Naive B cell (primary cell): ENCODE measurements at places on chromosomes 7 and 10.

- no peak for DNase-seq
These were observed 70.2 kb upstream of the ITGA8 start for GRCh38 chr10:15789793-15790525.

- no peak for DNase-seq
These were observed 11.8 kb downstream of the EMX2 start for GRCh38 chr10:117554241-117554814.

DNA sequence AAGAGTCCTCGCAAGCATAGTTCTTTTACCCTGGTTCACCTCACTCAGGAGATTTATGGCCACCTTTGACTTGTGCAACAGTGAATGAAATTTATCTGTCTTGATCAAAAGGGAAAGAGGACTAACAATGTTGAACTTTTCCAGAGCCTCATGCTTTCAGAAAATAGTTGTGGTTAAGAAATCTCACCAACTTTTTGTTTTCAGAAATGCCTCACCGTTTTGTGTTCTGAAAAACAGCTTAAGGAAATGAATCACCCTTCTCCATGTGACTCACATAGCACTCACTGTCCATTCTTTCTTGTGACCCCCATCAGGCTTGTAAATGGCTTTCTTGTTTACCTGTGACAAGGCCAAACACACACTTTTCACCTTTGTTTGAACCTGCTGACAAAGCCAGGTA lies 148.6 kb upstream of the FAM3C start:
- DNase-seq, result no peak

GRCh38 chr7:28703037-28703765 lies 254.9 kb downstream of the TRIL start:
- DNase-seq, result no peak

GRCh38 chr7:1466524-1467271 lies 7.4 kb upstream of the MICALL2 start:
- DNase-seq, result no peak

DNA sequence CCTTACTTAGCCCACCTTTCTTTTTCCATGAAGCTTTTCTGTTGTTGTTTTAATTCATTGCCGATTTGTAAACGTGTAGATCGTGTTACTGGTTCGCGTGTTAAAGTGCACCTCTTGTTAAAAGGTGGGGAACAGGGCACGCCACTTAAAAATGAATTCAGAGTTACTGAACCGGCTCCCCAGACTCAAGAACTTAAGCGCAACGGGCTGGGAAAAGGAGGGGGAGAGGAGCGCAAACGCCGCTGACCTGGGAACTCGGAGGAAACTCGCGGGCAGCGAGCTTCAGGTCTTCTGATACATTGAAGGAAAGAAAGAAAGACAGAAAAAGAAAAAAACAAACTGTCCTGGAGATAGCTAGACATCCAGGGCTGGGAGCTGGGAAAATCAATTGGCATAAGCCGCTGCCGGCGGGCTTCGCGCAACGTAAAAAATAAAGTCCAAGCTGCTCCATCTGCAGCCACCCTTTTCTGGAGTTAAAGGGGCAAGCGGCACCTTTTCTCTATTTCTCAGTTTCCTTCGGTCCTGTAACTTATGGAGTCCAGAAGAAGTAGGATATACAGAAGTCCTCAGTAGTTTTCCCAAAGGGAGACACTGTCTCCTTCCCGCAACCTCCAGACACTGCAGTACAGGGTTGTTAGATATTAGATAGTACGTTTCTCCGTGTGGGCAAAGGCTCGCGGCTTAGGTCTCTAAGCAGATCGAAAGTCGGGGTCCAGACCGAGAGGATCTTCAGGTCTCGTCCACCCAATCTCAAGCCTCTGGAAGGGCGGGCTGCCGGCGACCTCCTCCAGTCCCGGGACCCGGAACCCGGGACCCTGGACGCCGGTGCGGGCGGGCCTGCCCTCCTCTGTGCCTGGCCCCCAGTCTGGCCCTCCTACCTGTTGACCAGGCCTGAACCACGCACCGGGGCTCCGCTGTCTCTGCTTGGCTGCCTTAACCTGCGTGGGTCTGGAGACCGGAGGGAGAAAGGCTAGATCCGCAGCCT lies 1.8 kb upstream of the DLX6 start:
- DNase-seq, result no peak

- DNase-seq, result no peak
These were observed 20.0 kb downstream of the AMZ1 start for GRCh38 chr7:2708041-2708440.

GRCh38 chr7:101987494-101987893 lies 170.1 kb downstream of the CUX1 start:
- no peak for DNase-seq

- DNase-seq, result no peak
These were observed 312.5 kb upstream of the SEMA3C start for GRCh38 chr7:81231301-81231838.

DNA sequence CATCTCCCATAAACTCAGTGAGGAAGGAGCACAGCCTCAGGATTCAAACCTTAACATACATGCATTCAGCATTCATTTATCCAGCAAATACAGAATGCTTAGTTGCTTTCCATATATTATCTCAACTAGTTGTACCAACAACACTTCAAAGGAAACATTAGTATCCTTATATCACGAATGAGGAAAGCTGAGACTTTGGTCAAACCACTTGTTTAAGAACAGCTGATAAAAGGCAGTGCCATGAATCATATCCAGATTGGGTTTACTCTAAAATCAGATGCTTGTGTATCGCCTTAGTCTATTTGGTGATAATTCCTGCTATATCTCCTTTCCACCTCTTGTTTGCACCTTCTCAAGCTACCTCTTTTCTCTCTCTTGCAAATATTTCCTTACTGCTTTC lies 1.9 kb upstream of the CPED1 start:
- no peak for DNase-seq

DNA sequence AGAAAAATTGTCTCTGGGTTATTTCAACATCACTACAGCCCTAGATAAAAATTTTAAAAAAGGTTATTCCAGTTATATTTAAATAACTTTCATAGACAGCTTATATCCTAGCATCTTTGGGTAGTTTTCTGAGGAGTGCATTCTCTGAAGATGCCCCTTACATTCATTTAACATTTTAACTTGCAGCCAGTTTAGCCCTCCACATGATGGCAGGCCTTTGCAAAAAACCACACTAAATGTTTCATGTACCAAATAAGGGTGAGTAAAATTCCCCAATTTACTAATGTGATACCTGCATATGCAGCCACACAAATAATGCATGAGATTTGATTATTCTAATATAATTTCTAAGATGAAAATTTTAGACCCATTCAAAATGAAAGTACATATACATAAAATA lies 108.4 kb upstream of the ZWINT start:
- no peak for DNase-seq

GRCh38 chr7:2892549-2892948 lies 48.4 kb upstream of the GNA12 start:
- DNase-seq, result no peak

- DNase-seq, result no peak
These were observed 11.6 kb downstream of the CFAP43 start for GRCh38 chr10:104220522-104220921.

DNA sequence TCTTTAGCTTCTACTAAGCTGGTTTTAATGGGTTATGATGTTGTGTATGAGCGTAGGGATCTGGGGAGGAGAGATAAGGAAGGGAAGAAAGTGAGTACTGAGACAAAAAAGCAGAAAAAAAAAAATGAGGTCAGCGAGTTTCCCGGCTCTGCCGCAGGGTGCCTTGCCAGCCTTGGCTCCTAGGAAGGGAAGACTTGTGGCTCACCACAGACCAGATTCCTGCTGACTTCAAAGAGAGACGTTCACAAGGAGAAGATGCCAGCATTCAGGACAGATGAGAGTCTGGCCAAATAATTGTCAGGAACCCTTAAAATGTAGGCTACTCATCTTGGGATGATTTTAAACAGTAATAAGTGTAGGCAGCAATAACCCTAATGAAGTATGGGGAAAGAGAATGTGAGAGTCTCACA lies 11.4 kb upstream of the FAS start:
- DNase-seq, result no peak

GRCh38 chr7:138076196-138076595 lies at the start of gene AKR1D1:
AKR1D1 (plus strand) TSS chr7:138076459; CDS start chr7:138076519, 60 bp downstream.
- DNase-seq, result no peak

GRCh38 chr7:121205777-121206176 lies 123.0 kb upstream of the WNT16 start:
- DNase-seq, result no peak

- no peak for DNase-seq
These were observed 123.3 kb downstream of the AOAH start for GRCh38 chr7:36600869-36601530.

GRCh38 chr10:124701435-124701834 lies 42.7 kb downstream of the FAM53B start:
- DNase-seq, result no peak

DNA sequence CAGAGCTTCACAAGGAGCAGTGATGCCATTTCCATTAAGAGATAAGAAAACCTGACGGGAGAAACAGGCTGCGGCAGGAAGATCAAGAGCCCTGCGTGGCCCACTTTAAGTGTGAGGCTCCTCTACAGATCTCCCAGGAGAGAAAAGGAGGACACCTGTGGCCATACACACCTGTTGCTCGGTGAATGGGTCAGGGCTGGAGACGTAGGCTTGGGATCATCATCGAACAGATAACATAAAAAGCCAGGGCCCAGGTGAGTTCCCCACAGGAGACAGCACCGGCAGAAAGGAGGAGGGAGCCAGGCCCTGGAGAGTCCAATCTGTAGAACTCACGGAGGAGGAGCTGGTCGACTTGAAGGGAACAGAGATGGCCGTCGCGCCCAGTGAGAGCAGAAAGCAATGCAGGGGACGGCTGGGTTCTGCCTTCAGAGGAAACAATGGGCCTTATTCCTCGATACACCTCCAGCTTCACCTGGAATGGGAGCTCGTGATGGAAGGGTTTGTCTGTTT lies 556.8 kb downstream of the DNAJB6 start:
- no peak for DNase-seq

DNA sequence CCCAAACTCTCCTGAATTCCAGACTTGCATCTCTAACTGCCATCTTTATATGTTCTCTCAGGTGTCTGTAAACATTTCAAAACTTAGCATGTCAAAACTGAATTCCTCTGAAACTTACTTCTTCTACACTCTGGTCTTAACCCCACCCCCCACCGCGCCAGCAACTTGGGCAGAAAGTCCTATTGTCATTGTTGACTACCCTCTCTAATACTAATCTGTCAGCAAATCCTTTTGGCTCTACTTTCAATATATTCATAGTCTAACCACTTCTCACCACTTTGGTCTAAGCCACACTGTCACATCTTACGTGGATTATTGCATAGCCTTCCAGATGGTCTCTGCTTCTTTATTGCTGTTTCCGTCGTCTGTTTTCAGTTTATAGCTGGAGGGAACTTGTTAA lies 86.6 kb downstream of the AHCYL2 start:
- DNase-seq, result no peak
